T-helper 1 cell treated with Interleukin-12 subunit alpha and Interleukin-12 subunit beta and Interleukin-4 antibody, amounts not matched to agents 30 ng/mL and 1 ng/mL, for 36 hours (primary cell): ENCODE measurements at places on chromosomes 1 and 21. TPM values are rescaled to one million over a fixed set of nuclear protein-coding genes. Genes with fewer than 3 reads are reported as not detected.

The NTNG1 gene
- not detected in 2 replicates for total RNA-seq

The CFHR1 gene
- total RNA-seq: not detected in 2 replicates

The LCE2B gene
- total RNA-seq: not detected in 2 replicates

The SELP gene
- 0.15 and 0.24 TPM in 2 replicates for total RNA-seq

The PFKFB2 gene
- total RNA-seq: 4.9 and 5.0 TPM in 2 replicates

The IRF6 gene
- total RNA-seq: 0.15 TPM in 1 of 2 replicates, not detected in the other

The SPRR1B gene
- not detected in 2 replicates for total RNA-seq

The GPR153 gene
- 2.6 and 3.1 TPM in 2 replicates for total RNA-seq

The LCE6A gene
- total RNA-seq: not detected in 2 replicates
